Ovary (tissue), 10 donors: ENCODE measurements at places on chromosomes 3 and 15. TPM values are rescaled to one million over a fixed set of nuclear protein-coding genes. Genes with fewer than 3 reads are reported as not detected.

GRCh38 chr3:144431134-144431533 is 459.5 kb downstream of the DIPK2A start:
- no peak for DNase-seq
- no peaks in the 10 kb centered on the region for H3K36me3 ChIP-seq
- H3K27me3 ChIP-seq = no peaks in the 10 kb centered on the region

- no peak overlapping the region for H3K4me3 ChIP-seq
- no peak for DNase-seq
- no peaks in the 10 kb centered on the region for H3K4me1 ChIP-seq
- H3K27ac ChIP-seq = no peak overlapping the region
- no peaks in the 10 kb centered on the region for H3K27me3 ChIP-seq
Measured at GRCh38 chr15:81809543-81809942, 236.3 kb downstream of the MEX3B start.

DNA sequence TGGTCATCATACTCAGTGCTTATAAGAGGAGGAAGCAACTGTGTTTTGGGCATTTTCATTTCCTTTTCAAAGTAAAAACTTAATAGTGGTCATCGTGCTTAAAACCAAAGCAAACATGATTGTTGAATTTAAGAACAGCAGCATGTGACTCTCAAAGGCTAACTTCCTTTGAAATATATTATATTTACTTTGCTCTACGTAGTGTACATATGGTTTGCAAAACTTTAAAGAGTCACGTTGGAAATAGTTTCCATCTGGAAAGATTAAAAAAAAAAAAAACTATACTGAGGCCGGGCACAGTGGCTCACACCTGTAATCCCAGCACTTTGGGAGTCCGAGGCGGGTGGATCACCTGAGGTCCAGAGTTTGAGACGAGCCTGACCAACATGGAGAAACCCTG is 367.9 kb upstream of the BCHE start:
- H3K27ac ChIP-seq = no peak overlapping the region
- no peaks in the 10 kb centered on the region for H3K27me3 ChIP-seq
- no peak overlapping the region for H3K4me3 ChIP-seq

The TAGLN3 gene
- 0.19 TPM for polyA plus RNA-seq

The MCTP2 gene
- polyA plus RNA-seq = 0.86 TPM

The CCR9 gene
- 0.05 TPM for polyA plus RNA-seq

The WDR49 gene
- polyA plus RNA-seq = 0.12 TPM
